Activated naive CD4-positive, alpha-beta T cell (primary cell): ENCODE measurements at places on chromosomes 7 and 10.

GRCh38 chr10:61039868-61040267, 95.9 kb upstream of the RHOBTB1 start:
- no peak for DNase-seq

GRCh38 chr10:35813219-35813618, 171.1 kb upstream of the FZD8 start:
- DNase-seq = no peak

GRCh38 chr10:132868995-132869394, 73.4 kb downstream of the CFAP46 start:
- DNase-seq = no peak

DNA sequence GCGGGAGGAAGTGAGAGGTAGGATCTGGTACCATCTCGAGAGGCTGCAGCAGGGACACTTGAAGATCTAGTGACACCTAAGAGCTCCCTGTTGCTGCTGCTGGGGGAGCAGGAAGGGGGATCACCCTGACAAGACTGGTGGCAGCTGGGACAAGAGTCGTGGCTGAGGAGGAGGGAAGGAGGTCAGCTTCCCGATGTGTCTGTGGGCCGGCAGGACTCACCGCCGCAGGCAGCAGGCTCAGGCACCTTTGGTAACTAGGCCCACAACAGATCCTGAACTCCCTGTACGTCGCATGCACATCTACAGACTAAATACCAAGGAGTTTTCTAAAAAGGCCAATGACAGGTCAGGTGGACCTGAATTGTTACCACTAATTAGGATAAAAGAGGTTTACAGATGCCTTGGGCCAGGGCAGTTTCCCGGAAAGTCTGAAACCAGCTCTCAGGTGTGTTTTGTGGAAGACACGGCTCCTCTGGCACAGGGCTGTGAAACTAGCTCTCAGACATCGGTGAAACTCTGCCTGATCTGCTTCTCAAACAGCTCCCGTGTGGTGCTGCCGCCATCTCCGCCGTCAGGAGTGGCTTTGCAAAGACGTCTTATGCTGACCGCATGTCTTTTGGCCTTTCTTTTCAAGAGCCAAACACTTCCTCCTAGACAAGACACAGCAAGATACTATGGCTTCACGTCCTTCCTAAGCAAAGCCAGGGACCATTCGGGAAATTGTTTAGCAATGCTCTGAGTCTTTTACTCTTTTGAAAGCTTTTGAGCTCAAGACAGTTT, 609.7 kb downstream of the PTPRN2 start:
- no peak for DNase-seq

DNA sequence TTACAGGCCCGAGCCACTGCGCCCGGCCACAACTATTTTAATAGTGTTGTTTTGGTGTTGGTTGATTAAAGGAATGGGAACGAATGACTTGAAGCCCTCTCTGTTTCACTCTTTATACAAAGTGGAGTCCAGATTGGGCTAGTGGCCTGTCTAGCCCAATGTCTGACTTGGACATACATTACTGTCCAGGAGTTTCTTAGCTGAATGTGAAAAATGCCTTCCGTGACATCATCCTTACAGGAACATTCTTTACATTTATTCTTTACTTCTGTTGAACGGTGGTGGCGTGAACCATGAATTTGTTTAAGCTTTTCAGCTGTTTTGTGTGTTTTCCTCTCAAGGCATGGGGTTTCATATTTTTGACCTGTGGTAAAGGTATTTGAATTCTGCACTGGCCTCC, 67.9 kb downstream of the DAGLB start:
- DNase-seq = no peak

- no peak for DNase-seq
Measured at GRCh38 chr10:69652111-69652856, 22.2 kb downstream of the FAM241B start.

GRCh38 chr7:10939237-10939910, 34.3 kb upstream of the PHF14 start:
- DNase-seq = no peak

- no peak for DNase-seq
Measured at GRCh38 chr7:51121036-51121790, 195.4 kb downstream of the COBL start.

DNA sequence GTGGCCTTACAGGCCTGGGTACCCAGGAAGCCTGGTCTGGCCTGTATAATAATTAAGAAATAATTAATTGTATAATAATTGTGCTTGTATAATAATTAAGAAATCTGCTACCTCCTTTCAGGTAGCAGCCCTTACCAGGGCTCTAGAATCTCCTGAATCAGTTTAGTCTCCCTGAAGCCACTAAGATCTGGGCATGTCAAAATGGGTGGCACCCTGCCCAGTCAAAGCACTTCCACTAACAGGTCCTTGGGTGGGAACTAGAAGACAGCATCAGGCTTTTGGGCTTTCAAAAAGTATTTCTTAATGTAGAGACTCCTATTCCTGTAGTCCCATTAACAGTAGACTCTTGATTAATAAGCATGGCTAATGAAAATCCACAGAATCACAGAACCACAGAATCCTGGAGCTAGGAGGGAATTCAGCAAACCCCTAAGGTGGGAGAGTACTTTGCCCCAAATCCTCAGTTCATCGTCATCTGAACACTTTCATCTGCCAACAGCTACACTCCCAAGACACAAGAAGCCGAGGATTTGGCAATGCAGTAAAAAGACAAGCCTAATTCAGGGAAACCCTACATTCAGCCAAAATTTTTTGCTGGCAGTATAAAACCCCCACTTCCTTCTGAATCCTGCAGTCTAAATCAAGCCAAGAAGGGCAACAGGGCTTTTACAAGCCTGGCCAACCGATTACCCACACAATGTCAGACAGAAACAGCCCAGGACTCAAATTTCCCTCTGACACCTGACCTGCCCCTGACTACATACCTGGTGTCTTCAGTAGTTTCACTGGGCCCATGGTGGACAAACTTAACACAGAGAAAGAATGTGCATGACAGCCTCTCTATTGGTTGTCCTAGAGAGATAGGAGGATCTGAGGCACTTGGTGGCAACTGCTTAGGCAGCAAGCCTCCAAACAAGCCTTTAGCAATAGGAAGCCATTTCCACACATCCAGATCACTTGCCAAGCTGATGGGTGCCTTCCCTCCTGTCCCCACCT, 5.9 kb upstream of the IL6 start:
- DNase-seq = no peak

- DNase-seq = no peak
Measured at GRCh38 chr7:25234336-25234735, 6.0 kb upstream of the NPVF start.

DNA sequence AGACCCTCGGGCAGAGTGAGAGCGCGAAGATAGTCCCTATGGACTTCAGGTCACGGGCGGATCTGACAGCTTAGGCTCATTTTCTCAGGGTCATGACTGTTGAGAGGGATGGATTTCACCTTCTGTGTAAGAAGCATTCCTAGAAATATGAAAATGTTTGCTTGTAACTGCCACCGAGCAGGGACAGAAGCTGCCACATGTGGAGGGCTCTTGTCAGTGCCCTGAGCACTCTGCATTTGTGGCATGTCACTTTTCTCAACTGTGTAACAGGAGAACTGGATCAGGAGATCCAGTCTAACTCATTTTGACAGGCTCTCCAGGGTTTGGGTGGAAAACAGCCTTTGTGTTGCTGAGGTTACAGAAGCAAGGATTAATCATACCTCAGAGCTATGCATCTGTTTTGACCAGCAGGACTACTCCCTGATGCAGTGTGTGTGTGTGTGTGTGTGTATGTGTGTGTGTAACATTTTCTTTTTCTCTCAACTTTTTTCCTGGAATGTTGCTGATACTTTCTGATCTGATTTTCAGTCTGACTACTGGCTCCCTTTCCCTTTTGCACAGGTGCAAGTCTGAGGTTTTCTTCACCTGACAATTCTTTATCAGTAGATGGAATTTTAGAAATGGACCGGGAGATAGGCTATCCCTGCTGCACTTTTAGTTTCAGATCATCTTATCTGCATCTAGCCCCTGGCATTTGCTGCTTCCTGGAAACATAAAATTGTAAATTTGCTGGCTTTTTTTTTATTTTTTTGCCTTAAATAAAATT, 183.3 kb downstream of the STK31 start:
- no peak for DNase-seq

DNA sequence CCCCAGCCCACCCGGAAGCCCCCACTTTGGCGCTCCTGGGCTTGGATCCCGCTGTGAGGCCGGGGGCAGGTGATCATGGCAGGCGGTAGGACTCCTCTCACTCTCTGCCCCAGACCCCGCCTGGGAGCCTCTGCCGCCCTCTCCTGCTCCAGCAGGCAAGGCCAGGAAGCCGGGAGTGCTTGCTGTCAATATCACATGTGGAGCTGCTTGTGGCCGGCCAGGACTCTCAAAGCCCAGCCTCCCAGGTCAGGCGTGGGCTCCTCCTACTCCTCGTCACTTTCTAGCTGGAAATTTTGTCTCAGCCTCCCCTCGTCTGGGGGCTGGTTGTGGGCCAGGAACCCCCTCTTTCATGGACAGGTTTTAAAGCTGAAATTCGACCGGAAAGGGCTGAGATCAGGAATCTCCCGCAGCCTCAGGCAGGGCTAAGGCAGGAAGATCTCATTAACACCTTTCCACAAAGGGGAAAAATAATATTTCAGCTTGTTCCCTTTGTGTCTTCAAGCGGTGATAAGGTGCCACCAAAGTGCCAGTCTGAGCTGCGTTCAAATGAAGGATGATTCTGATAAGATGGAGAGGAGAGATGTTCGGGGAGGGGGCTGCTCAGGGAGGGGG, 273.6 kb upstream of the PODXL start:
- no peak for DNase-seq

- no peak for DNase-seq
Measured at GRCh38 chr10:96670786-96671185, 49.5 kb downstream of the PIK3AP1 start.

DNA sequence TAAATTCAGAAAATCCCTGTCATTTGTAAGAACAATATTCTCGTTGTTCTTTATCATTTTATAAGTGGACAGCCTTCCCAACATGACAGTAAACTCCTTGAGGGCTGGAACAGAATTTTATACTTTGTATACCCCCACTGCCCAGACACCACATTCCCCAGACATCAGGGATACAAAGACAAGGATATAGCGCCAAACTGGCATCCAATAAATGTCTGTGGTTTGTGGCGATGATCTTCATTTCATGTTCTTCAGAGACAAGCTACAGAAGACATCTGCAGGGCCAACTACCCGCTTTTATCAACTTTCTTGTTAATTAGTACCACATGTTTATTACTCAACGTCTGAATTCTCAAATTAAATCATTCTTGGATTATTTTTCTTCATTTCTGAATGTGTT, 155.9 kb downstream of the ATE1 start:
- DNase-seq = no peak

GRCh38 chr10:14056610-14057332, 274.0 kb downstream of the FRMD4A start:
- DNase-seq = no peak

- no peak for DNase-seq
Measured at GRCh38 chr7:41148521-41148951, 554.4 kb downstream of the INHBA start.

DNA sequence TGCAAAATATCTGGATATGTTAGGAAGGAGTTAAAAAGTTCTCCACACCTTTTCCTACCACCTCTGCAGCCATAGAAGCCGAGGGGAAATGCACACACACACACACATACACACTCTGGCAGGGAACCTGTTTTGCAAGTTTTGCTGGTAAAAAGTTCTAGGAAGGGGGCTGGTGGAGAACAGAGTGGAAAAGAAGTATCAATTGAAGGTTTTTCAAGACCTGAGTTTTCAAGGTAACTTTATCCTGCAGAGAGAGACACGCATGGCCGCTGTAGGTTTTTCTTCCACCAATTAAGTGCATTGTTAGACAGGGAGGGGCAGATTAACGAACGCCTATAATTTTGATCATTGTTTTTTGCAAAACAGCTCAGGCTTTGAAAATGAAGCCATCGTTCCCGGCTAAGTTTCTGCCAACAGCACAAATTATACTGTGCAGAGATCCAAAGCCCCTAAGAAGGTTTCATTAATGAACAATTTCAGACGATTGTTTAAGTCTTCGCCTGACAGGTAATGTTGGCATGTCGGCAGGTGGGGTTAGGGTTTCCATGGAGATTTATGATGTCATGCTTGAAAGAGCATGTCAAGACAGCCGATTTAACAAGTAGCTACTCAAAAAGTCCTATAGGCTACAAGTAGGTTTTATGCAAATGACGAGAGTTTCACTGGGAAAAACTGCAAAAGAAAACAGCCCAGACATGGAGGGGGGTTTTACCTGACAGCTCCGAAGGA, 29.7 kb downstream of the KIAA1217 start:
- DNase-seq = no peak

DNA sequence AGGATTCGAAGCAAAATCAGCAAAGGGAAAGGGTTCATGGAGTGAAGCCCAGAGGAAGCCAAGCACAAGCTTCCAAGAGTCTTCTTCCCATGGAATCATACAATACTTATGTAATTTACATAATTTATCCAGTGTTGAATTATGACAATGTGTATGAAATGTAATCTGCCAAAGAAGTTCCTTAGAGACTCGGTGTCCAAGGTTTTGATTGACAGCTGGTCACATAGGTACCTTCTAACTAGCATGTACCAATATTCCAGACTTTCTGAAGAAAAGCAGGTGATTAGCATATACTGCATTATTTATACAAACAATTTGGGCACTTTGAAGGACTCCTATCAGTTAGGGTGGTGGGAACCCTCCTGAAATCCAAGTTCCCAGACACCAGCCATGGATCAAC, 35.3 kb downstream of the ANKIB1 start:
- no peak for DNase-seq

DNA sequence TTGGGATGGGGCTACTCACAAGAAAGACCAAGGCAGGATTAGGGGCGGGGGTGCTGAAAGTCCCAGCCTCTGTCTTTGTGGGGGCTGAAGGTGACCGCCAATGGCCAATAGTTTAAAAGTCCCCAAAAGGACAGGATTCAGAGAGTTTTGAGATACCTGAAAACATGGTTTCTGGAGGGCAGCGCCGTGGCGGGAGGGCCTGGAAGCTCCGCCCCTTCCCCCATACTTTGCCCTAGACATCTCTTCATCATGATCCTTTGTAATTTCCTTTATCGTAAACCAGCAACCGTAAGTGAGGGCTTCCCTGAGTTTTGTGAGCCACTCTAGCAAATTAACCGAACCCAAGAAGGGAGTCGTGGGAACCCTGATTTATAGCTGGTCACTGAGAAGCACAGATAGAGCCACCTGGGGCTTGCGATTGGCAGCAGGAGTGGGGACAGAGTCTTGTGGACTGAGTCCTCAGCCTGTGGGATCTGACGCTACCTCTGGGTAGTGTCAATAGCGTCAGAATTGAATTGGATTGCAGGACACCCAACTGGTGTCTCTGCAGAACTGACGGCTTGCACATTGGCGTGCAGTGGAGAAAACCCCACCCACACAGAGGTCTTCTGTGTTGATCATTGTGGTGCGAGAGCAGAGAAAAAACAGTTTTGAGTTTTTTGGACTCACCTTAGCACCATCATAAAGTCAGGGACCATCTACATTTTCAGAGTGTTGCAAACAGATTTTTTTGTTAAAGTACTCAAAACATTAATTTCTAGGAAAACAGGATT, 169.3 kb downstream of the USP6NL start:
- DNase-seq = no peak

GRCh38 chr7:115037128-115037802, 115.4 kb downstream of the MDFIC start:
- no peak for DNase-seq

- no peak for DNase-seq
Measured at GRCh38 chr7:35366167-35367155, 112.6 kb upstream of the TBX20 start.

GRCh38 chr10:116451711-116452337, 24.2 kb downstream of the PNLIPRP3 start:
- DNase-seq = no peak

GRCh38 chr7:116239434-116239833, 29.1 kb downstream of the TES start:
- no peak for DNase-seq

- no peak for DNase-seq
Measured at GRCh38 chr10:69681436-69681835, 51.4 kb downstream of the FAM241B start.
